Stimulated activated CD4-positive, alpha-beta T cell treated with anti-CD3 and anti-CD28 coated beads, Interleukin-15, amount 100 ng/mL, for 1 hour (primary cell): ENCODE measurements at places on chromosomes 12 and 14.

- no peak for DNase-seq
These were observed 8.1 kb downstream of the LRRC43 start for GRCh38 chr12:122190842-122191668.

- no peak for DNase-seq
These were observed 4.8 kb upstream of the KITLG start for GRCh38 chr12:88585077-88585476.

DNA sequence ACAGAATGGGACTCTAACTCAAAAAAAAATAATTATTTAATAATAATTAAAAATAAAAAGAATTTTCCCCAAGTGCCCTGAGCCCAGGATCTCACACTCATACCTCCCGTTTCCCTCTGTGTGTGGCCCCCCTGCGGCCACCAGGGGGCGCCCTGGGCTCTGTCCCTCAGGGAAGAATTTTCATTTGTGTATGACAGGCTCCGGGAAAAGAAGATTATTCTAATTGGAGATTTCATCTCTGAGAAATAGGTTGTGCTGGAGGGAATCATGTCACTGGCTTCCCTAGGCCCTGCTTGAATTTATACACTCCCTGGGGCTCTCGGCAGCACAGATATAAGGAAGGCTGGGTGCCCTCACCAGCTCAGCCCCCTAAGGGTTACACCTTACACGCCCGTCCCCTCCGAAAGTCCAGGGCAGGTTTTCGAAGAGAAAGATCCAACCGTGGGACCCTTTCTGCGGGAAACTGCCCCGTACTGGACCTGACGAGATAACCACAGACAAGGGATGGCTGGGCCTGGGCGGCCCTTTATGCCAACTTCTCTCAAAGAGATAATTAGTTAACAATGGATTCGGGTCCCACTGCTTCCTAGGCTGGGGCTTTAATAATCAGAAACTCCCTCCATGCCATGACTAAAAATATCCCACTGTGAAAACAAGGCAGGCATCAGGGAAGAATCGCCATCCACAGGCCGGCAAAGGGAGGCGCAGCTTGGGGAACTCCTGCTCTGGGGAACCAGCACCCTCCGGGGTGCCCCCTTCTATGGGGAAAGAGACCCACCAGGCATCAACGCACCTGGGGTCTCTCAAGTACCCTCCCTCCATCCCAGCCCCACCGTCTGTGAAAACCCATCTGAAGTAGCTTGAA is 80.7 kb downstream of the KDM2B start:
- DNase-seq: peak; percentile 55

DNA sequence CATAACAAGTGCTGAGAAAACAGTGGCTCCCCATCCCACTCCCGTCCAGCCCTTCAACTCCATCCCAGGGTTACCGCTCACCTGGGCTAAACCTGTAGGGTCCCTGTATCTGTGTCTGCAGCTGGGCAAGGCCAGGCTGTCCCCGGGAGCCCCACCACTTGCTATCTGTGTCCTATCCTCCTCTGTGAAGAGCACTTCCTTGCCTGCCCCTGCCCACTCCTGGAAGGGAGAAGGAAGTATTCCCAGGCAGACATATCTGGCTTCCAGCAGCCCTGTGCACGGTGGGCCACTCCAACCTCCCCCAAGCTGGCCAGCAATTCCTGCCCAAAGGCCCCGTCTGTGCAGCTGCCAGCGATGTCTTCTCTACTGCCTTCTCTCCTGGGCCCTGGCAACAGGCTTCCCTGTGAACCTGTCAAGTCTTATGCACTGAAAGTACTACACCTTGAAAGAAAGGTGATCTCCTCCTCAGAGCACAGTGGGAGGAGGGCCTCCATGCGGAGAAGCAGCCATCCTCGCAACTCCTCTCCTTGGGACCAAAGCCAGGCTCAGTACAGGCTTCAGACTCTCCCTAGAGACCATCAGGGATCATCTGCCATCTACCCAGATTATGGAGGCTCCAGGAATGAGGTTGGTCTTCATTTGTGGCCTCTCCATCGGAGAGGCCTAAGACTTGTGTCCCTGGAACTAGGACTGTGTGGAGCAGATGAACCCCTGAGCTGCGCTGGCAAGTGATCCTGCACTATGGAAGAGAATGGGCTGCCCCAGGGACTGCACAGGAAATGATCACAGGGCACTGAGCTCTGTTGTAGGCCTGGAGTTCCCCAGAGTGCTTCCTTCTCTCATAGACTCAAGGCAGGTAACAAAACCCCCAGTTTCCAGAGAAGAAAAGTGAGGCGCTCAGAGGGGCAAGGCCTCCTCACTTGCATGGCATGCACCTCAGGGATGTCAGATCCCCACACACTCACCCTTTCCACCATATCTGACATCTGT is 663.6 kb downstream of the BCL11B start:
- no peak for DNase-seq

DNA sequence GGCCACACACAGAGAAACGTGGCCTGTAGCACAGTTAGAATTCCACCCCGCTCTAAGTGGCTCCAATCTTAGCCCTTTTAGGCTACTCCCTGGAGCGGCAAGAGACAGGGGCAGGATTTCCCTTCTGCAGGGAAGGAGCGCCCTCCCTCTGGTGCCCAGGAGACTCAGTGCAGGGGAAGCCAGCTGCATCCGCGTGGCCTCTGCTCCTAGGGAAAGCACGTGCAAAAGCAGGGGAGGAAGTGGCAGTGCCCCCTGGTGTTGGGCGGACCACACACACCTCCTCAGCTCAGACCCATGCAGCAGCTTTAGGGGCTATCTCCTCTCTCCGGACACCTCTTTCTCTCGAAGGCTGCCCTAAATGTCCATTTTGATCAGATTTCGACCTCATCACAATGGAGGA is 50.0 kb downstream of the SPRING1 start:
- DNase-seq: peak; percentile 12
